CD4-positive, CD25-positive, alpha-beta regulatory T cell (primary cell): ENCODE measurements at places on chromosomes 1 and 21. TPM values are rescaled to one million over a fixed set of nuclear protein-coding genes. Genes with fewer than 3 reads are reported as not detected.

Gene SLC16A4
- 0.72 TPM for polyA plus RNA-seq

Gene SLFNL1
- polyA plus RNA-seq = 0.41 TPM

Gene PDZK1
- not detected for polyA plus RNA-seq

Gene SLC2A5
- not detected for polyA plus RNA-seq

Gene LCA5L
- not detected for polyA plus RNA-seq

Gene LCE1A
- polyA plus RNA-seq = not detected

Gene TCP10L
- polyA plus RNA-seq = 0.53 TPM

Gene S100A7
- not detected for polyA plus RNA-seq

Gene SLC35E2B
- 32.0 TPM for polyA plus RNA-seq

Gene MROH7
- not detected for polyA plus RNA-seq

Gene RGS13
- not detected for polyA plus RNA-seq

Gene FCER1G
- polyA plus RNA-seq = 96.3 TPM
